B cell (primary cell): ENCODE measurements at places on chromosomes 5 and 9.

DNA sequence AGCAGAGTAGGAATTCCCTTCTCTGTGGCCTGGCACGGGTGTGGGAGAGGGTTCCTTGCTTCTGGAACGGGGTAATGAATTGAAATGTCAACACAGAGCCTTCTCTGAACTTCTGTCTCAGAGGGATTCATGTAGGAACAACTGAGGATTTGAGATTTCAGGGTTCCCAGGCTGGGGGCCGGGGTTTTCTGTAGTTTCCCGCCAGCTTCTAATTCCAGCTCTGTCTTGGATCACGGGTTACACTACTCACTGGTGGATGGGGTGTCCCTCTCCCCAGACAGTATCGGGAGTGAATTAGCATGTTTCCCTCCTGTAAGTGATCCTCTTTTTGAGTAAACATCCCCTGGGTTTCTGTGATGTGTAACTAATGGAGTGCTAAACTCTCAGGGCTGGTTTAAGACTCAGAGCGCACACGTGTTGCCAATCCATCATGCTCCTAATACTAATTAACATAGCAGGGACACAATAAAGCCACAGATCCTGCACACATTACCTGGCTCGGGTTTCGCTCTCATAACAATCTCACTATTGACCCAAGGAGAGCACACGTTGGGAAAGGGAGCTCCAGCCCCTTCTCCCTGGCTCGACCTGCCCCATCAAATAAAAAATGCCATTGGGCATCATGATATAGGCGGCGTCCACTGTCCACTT lies 18.1 kb upstream of the DMRT2 start:
- DNase-seq, result no peak

GRCh38 chr9:76521906-76522305 lies 62.9 kb downstream of the GCNT1 start:
- DNase-seq, result no peak

DNA sequence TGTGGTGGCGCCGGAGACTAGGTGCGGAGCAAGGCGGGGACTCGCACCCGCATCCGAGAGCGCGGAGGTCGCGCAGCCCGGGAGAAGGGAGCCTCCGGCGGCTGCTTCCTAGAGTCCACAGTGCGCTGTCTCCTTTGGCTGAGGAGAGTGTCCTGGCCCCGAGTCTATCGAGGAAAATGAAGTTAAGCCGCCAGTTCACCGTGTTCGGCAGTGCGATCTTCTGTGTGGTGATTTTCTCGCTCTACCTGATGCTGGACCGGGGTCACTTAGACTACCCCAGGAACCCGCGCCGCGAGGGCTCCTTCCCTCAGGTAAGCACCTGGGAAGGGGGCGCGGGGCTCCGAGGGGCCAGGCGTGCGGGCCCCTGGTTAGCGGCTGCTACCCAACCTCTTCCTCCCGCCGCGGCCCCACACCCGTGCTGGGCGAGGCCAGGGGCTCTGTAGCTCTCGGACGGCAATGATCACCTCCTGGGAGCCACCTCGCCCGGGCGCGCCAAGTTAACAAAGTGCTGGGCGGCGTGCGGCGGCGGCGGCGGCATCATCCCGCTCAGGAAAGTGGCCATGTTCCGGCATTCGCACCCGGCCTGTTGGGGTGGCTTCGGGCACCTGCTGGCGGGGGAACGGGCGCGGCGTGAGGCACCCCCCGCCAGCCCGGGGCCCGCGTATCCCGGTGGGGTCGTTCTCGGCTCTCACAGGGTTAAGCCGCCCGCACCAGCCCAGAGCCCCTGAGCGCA lies 681 bp downstream of the MAN2A1 start:
- no peak for DNase-seq

GRCh38 chr5:121867403-121867802 lies 15.7 kb downstream of the FTMT start:
- no peak for DNase-seq
